ENCODE measurements at places on chromosomes 3 and 15.

- no peak overlapping the region for H3K4me3 ChIP-seq
- DNase-seq = no peak
- no peak overlapping the region for H3K27ac ChIP-seq
- H3K4me1 ChIP-seq = no peaks in the 10 kb centered on the region
- no peaks in the 10 kb centered on the region for H3K27me3 ChIP-seq
Observed at GRCh38 chr3:31275038-31275572, 257.6 kb upstream of the STT3B start.

DNA sequence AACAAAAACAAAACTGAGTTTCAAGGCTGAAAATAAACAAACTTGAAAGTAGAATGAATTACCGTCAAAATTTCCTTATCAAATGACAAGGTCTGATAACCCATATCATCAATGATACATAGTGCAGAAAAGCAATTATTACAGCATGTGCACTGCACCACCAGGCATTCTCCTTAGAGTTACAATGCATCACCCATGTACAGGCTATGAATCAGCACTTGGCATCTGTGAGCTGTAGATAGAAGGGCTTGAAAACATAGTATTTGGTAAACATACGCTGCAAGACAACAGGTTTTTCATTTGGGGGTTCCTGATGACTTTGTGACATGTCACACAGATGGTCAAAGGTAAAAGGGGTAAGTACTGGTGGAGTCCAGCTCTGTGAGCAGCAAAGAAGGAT, 265.1 kb downstream of the CTNNB1 start:
- H3K27me3 ChIP-seq = no peaks in the 10 kb centered on the region
- H3K4me3 ChIP-seq = no peak overlapping the region
- no peak for DNase-seq
- no peaks in the 10 kb centered on the region for H3K36me3 ChIP-seq
- H3K4me1 ChIP-seq = no peaks in the 10 kb centered on the region

DNA sequence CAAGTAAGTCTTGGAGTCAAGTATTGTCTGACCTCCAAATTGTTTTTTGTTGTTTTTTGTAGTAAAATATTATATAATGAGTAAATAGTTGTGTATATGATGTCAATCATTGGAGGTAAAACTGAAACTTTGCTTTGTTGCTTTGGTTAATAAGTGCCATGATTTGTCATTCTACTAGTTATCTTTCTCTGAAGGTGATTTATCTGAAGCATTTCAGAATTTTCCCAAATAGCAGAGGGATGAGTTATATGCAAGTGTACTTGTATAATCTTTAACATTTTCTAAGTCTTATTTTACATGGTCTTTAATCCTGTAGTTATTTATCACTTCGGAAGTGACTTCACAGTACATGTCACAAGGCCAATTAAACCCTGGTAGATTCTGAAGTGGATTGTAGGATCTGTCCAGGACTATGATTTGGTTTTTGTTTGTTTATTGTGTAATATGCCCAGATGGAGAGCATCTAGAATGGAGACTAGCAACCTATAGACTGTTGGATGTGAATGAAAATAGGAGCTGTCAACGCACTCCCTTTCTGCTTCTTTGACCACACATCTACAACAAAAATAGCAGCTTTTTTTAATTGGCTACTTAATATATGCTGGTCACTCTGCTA, 93.1 kb upstream of the SAMMSON start:
- H3K27me3 ChIP-seq = no peaks in the 10 kb centered on the region
- H3K4me1 ChIP-seq = no peaks in the 10 kb centered on the region
- no peaks in the 10 kb centered on the region for H3K36me3 ChIP-seq
- no peak overlapping the region for H3K4me3 ChIP-seq
- DNase-seq = no peak
- no peak overlapping the region for H3K27ac ChIP-seq

- no peaks in the 10 kb centered on the region for H3K36me3 ChIP-seq
- H3K4me1 ChIP-seq = peaks cover 22% of the 10 kb centered on the region
- no peak overlapping the region for H3K27ac ChIP-seq
- no peak overlapping the region for H3K4me3 ChIP-seq
Observed at GRCh38 chr3:13655061-13655913, 106.4 kb downstream of the FBLN2 start.

- H3K27ac ChIP-seq = no peak overlapping the region
- no peaks in the 10 kb centered on the region for H3K27me3 ChIP-seq
- no peak overlapping the region for H3K4me3 ChIP-seq
- DNase-seq = no peak
- H3K36me3 ChIP-seq = no peaks in the 10 kb centered on the region
Observed at GRCh38 chr3:159480046-159480445, 508.6 kb upstream of the IL12A start.

Data from CD8-positive, alpha-beta memory T cell (primary cell).